Heart right ventricle (tissue), 16 donors: ENCODE measurements at places on chromosomes 12 and 14. TPM values are rescaled to one million over a fixed set of nuclear protein-coding genes. Genes with fewer than 3 reads are reported as not detected.

BRI3BP gene
- 4.4 TPM for total RNA-seq

PLEKHG7 gene
- not detected for total RNA-seq

CAPS2 gene
- 12.6 TPM for total RNA-seq

EMP1 gene
- total RNA-seq, result 150 TPM

PLCZ1 gene
- 0.32 TPM for total RNA-seq

MCRS1 gene
- 99.1 TPM for total RNA-seq

MMP17 gene
- total RNA-seq, result 0.45 TPM

HOXC12 gene
- not detected for total RNA-seq

PPP4R4 gene
- 0.46 TPM for total RNA-seq

SYT10 gene
- not detected for total RNA-seq

GPRC5D gene
- total RNA-seq, result not detected
